ENCODE measurements at places on chromosomes 11 and 22. TPM values are rescaled to one million over a fixed set of nuclear protein-coding genes. Genes with fewer than 3 reads are reported as not detected.

GRCh38 chr11:107457558-107458271 lies at the start of gene CWF19L2:
CWF19L2 (minus strand) TSS chr11:107457825; CDS start chr11:107457816, 9 bp downstream.
- DNase-seq, result peak; percentile 94

DNA sequence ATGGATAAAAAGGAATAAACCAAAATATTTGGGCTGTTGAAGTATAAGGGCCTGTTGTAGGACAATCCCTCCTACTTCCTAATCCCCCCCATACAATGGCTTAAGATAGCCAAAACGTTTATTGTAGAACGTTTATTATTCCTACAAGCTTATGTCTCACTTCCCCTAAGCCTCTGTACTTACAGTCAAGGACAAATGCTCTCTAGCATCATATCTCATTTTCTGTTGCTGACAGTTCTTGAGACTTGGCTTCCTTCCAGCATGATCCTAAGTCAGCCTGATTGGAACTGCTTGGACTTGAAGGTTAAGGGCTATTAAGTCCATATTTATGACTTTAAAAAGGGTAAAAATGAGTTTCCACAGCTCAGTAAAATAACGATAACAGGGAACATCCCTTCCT lies 8.8 kb downstream of the MISFA start:
- DNase-seq, result no peak

GRCh38 chr11:118560806-118561205 lies 4.9 kb downstream of the IFT46 start:
- DNase-seq, result no peak

DNA sequence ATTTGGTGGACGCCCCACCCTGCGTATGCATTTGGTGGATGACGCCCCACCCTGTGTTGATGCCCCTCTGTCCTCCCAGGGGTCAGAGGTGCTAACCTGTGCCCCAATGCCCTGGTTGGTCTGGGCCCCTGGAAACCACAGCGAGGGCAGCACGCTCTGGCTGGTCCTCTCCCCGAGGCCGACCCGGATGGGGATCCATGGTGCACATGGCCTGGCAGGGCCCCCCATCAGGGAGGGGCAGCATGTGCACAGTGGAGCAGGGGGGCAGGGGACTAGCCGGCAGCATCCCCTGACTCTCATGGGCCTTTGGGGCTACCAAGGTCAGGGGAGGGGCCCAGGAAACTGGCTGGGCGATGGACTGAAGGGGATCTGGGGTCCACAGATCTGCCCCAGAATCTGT lies 7.6 kb upstream of the MUC5AC start:
- DNase-seq, result no peak

DNA sequence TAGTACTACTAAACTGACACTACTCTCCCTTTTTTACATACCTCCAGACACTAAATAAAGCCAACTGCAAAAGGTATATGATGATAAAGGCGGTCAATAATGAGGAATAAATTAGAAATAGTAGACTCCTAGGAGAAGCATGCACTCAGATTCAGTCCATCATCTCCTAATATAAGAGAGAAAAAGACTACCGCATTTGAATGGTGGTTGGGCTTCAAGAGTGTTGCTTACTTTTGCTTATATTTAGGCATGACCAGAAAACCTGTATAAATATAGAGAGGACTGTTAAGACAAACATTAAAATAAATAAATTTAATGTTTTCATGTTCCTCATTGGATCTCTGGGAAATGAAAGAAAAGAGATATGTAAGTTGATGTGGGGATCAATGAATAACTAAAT lies 1137.0 kb downstream of the FAM181B start:
- peak; percentile 8 for DNase-seq

- peak; percentile 10 for DNase-seq
Observed at GRCh38 chr22:48268771-48269552, 1506.5 kb downstream of the TBC1D22A start.

The CNGA4 gene
- not detected for total RNA-seq

The KRTAP5-8 gene
- not detected for total RNA-seq

The RCOR2 gene
- 0.66 TPM for total RNA-seq

The KCNK4 gene
- total RNA-seq, result not detected

All from H4 (cell line).